ENCODE measurements at places on chromosomes 4 and X. TPM values are rescaled to one million over a fixed set of nuclear protein-coding genes. Genes with fewer than 3 reads are reported as not detected.

RHOXF1 gene
- not detected for total RNA-seq

- H3K27ac ChIP-seq, result no peak overlapping the region
- H3K4me3 ChIP-seq, result no peak overlapping the region
- H3K4me1 ChIP-seq, result no peaks in the 10 kb centered on the region
- no peak for DNase-seq
- no peaks in the 10 kb centered on the region for H3K27me3 ChIP-seq
These were observed 22.4 kb upstream of the RBPJ start for GRCh38 chr4:26298198-26298947.

CDKL5 gene
- total RNA-seq, result 27.7 TPM

DNA sequence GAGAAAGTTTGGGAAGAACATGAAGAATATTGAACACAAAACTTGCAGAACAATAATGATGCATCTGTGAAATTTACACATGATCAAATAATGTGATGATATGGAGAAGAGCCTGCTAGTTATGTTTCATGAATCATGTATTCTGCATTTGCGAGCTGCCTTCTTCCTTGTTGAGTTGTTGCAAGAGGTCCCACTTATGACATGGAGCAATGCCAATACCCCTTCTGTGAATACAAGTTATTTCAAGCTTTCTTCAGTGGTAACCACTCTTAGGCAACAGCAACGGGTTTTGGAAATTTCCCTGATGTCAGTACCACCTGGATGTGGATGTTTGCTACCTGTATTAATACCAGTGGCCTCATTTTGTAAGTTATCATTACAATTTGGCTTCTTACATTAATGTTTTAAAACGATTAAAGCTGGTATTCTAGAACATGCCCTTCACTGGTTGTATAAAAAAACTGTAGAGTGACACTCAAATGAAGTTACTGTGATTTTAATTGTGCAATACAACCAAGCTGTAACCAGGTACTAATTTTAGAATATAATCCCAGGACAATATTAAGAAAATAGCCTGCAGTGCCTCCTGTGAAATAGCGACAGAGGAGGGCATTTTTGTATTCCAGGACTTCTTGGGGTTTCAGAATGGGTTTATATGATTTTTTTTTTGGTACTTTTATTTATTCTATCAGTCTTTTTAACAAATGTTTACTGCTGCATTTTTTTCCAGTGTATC, 25.3 kb downstream of the IQCM start:
- no peak overlapping the region for H3K27ac ChIP-seq
- DNase-seq, result no peak
- H3K36me3 ChIP-seq, result no peaks in the 10 kb centered on the region
- H3K4me3 ChIP-seq, result no peak overlapping the region
- no peaks in the 10 kb centered on the region for H3K4me1 ChIP-seq
- no peaks in the 10 kb centered on the region for H3K27me3 ChIP-seq

SPACA5 gene
- total RNA-seq, result not detected

CNKSR2 gene
- total RNA-seq, result 37.0 TPM

SHOX gene
- 0.20 TPM for total RNA-seq

SHROOM3 gene
- total RNA-seq, result 21.4 TPM

Data from spinal cord (tissue), 10 donors.